AG09309 (cell line): ENCODE measurements at places on chromosomes 2 and 18.

- no peak for DNase-seq
These were observed 550.3 kb upstream of the HS6ST1 start for GRCh38 chr2:128868686-128869551.

- DNase-seq: no peak
These were observed 11.2 kb downstream of the SLC66A2 start for GRCh38 chr18:79940126-79940813.

GRCh38 chr2:122469147-122469546, 713.7 kb downstream of the TSN start:
- DNase-seq: no peak

GRCh38 chr2:227103583-227103982, 60.4 kb downstream of the COL4A4 start:
- DNase-seq: no peak

DNA sequence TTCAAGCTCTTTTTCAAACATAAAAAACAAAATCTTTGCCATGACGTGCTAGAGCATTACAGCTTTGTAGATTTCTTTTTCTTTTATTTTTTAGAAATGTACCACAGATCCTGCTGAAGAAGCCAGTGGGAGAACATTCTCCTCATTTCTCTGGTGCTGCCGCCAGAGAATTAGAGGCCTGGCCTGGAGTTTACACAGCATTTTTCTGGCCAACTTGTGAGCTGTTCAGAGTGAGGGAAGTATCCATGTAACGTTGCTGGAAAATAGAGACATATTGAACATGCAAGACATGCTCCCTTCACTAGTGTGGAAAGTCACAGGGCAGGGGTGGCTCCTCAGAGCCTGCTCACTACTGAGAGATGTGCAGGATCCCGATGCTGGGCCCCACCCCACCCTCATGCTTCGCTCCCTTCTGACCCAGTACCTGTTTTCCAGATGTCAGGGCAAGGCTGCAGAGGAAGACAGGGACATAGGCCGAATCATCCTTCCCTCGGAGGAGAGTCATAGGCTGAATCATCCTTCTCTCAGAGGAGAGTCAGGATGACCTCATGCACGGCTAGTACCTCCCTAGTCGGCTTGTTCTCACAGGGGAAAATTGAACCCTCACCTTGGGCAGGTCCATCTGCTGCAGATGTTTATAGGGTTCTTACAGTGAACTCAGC, 298.5 kb downstream of the INSIG2 start:
- peak; percentile 27 for DNase-seq

DNA sequence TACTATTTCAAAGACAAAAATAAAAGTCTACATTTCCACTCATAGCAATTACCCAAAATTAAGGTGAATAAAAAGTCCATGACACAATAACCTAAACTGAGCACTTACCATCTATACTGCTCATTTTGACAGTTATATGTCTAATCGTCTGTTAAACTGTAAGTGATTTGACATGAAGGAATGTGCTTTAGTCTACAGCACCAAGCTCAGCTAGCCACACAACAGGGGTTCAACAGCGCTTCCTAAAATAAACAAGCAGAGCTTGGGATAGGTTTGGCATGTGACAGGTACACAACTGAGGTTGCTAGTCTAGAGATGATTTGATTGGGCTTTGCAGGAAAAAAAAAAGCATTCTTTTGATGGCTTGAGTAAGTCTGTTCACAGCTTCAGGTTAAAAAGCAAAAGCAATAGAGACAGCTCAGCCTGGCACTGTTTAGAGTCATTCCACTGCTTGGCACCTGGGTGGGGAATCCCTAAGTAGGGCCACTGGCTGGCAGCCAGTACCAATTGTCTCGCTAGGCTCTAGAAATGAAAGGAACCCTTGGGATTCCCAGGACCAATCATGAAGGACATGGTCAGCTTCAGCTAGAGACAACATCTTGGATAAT, 78.6 kb downstream of the BARD1 start:
- no peak for DNase-seq

GRCh38 chr2:198054299-198054698, 249.9 kb downstream of the PLCL1 start:
- DNase-seq: no peak

GRCh38 chr2:181123798-181124231, 143.4 kb downstream of the UBE2E3 start:
- DNase-seq: no peak

- no peak for DNase-seq
These were observed 456 bp downstream of the DOK1 start for GRCh38 chr2:74554820-74555531.

DNA sequence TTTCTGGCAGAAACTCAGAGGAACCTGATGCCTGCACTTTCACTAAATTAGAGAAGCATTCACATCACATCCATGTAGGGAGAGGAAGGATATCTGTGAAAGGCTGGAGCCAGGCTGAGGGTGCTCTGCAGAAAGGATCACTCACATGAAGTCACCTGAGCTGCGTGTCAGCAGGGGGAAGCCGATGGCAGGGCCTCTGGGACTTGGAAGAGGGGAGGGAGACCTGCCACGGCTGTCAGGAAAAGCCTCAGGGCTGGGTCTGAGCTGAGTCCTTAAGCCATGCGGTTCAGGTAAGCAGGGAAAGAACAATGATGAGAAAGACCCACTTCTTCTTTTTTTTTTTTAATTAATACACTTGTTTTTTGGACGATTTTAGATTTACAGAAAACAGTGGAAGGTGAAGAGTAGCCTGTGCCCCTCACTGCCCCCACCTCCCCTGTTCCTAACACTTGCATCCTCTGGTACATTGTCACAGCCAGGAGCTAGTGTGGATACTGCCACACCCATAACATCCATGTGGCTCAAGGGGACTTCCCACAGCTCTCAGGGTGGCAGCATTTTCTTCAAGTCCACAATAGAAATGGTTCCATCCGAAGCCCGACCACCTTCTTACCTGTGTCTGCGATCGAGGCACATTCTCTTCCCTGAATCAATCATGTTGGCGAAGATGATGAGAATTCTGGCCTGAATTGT, 156.5 kb upstream of the TPO start:
- DNase-seq: no peak

DNA sequence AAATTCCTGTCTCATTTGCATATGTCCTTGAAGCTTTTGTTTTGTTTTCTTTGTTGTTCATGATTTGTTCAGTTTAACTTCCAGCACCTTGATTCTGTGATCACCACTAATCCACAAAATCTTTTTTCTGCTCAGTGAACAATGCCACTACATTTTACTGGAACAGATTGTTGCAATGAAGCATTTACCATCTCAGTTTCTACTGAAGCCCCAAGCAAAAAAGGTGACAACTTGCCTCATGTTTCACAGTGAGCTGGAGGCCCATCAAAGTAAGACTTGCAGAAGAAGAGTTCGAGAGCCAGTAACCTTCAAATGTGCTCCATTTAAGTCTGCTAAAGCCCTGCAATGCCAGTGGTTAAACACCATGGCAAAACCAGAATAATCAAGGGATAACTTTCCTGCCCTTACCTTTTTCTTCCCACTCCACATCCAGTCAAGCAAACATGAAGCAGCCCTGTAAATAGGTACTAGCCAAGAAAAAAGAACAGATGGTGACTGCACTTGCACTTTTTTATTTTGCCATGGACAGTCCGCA, 25.7 kb upstream of the PDE1A start:
- DNase-seq: no peak

- DNase-seq: peak; percentile 3
These were observed 436.2 kb downstream of the SUCLG1 start for GRCh38 chr2:84022810-84023431.

DNA sequence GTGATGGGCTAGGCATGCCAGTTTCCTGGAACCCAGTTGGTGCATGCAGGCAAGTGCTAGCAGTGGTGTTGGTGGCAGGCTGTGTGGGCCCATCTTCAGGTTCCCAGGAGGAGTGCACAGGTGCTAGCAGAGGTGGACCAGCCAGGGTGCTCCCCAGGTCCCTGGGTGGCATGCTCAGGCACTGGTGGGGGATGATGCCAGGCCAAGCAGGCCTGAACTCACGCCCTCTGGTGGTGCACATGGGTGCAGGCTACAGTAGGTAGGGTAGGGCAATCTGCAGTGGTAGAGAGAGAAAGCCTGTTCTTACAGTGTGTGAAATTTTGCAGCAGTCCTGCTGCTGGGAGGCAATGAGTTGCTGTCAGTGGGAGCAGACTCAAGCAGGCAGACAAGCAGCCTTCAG, 1651.8 kb downstream of the DPP10 start:
- no peak for DNase-seq

- DNase-seq: no peak
These were observed 71.1 kb downstream of the ARHGEF33 start for GRCh38 chr2:38960609-38961320.

GRCh38 chr2:65863713-65864112, 431.3 kb upstream of the SPRED2 start:
- no peak for DNase-seq

DNA sequence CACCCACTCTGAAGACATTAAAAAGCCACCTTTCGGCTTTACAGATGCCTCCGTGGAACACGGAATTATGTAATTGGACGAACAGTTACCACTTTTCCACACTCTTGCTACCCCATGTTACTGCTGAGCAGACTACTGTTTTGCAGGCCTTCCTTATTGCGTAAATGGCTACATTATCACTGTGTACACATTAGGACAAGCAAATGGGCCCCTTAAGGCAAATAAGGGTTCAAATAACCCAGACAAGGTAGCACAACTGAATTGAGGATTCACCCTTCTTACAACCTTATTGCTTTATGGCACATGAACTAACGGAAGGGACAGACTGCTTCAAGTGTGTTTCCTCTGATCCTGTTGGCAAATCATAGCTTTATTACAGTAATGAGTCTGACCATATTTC, 832.2 kb upstream of the FANCL start:
- no peak for DNase-seq

DNA sequence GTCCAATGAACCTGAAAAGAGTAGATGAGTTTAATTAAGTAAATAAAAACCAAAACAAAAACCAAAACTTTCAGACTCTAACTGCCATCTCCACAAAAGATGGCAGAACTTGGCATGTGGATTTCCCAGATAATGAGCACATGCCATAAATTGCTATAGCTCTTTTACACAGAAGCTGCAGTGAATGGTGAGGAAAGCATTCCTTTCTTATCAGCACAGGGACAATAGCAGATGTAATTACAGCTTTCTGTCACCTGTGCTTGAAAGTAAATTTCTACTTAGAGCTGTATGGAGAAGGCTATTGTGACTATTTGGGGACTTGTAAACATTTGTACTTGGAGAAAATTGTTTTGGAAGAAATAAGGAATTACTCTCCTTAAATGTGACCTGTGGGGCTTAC, 378.4 kb downstream of the RPRM start:
- no peak for DNase-seq

DNA sequence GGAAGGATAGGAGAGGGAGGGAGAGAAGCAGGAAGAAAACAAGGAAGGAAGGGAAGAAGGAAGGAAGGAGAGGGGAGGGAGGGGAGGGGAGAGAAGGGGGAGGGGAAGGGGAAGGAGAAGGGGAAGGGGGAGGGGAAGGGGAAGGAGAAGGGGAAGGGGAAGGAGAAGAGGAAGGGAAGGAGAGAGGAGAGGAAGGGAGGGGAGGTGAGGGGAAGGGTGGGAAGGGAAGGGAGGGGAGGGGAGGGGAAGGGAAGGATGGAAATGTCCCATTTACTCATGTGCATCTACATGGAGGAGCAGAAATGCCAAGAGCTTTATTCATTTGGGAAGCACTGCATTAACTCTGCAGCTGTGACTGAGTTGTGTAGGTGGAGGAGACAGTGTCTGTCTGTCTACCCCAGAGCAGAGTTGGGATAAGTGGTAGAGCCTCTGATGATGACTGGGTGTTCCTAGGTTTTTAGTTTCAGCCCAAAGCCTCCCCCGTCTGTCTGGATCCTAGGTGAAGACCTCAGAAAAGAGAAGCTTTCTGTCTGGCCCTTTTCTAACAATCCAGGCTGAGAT, 131.3 kb downstream of the COL6A3 start:
- peak; percentile 47 for DNase-seq

DNA sequence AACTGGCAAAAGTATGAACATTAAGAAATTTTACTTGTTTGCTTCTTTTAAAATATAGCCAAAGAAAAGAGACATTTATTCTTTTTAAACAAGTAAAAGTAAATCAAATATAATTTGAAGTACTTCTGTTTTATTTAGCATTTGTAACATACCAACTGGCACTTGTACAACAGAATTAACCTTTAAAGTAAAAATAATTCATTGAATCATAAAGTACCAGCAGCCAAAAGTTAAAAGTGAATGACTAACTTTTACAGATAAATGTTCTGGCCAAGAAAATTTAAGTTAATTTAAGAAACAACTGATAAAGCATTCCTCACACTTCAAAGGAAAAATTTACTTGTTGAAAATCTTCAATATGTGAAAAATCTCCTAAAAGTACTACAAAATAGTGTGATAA, 23.8 kb downstream of the RTTN start:
- no peak for DNase-seq

DNA sequence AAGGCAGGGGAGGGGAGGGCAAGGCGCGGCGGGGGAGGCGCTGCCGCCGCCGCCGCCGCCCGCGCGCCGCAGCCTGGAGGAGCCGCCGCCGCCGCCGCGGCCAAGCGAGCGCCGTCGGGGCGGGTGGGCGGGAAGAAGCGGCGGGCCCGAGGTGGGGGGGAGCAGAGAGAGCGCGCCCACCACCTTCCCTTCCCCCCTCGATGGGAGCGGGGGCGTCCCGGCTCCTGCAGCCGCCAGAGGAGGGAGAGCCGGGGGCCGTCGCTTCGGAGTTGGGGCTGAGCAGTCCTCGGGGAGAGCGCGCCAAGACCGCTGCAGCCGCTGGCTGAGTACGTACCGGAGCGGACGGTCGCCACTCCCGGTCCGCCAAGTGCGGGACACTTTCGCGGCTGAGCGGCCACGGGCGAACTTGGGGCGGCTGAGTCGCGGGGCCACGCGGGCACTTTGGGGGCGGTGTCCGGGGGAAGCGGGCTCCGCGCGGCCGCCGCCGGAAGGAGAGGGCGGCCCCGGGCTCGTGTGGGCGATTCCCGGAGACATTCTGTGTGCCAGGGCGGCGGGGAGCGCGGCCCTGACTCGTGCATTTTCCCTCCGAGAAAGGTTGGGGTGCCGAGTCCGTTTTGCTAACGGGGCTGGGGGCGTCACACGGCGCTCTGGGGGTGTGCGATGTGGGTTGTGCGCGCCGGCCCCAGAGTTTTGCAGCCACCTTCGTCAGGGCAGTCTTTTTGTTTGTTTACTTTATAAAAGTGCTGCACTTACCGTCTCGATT, at the start of gene NAB1:
NAB1 (plus strand) TSS at position 49 of the 763 bp plus-strand sequence. CDS start 10,094 bp downstream, outside the sequence.
- no peak for DNase-seq

GRCh38 chr2:99569386-99569785, 79.6 kb upstream of the REV1 start:
- no peak for DNase-seq

GRCh38 chr2:26770986-26771586, 7.0 kb downstream of the SLC35F6 start:
- peak; percentile 68 for DNase-seq

- DNase-seq: no peak
These were observed 135.6 kb upstream of the KLHL14 start for GRCh38 chr18:32908424-32908805.

DNA sequence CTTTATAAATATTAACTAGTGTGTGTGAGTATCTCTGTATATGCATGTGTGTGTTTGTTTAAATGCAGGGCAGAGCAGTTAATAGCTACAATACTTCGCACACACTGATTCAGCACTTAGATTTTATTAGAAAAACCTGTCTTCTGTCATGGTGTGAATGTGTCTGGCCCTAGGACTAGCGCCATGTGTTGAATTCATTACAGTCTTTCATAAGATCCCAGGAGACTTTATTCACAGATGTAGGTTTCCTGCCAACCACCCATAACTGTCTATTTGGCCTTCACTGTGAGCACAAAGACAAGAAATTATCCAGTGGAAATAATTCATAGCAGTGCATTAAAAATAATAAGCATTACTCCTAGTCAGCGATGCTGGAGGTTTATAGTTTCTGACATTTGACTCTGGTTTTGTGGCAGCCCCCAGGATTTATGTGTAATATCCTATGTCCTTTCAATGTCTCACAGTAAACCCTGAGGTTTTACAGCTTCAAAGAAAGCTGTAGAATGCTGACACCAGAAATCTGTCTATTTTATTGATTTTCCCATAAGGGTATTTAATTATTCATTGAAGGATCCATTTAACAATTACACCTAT, 93.9 kb downstream of the ZNF804A start:
- no peak for DNase-seq
